ENCODE measurements at places on chromosomes 1 and 21.
A peak's percentile ranks its signal among the peaks of the same experiment; 100 is the strongest.

DNA sequence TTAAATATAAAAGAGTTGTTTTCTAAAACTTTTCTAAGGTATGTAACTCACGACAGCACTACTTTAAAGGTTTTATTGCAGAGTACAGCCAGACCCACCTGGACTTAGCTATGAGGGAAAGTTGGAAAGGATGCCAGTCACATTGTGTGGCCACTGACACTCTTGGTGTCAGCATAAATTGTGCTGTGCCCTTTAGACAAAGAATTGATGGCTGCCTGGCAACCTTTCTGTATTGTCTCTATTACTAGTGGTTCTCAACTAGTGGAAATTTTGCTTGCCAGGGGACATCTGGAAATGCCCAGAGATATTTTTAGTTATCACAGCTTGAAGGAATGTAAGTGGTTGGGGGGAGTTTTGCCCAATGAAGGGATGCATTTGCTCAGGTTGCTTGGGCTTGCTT lies 117.5 kb upstream of the APP start:
- DNase-seq, result no peak

- DNase-seq, result no peak
These were observed 18.3 kb downstream of the SYNC start for GRCh38 chr1:32684167-32684811.

DNA sequence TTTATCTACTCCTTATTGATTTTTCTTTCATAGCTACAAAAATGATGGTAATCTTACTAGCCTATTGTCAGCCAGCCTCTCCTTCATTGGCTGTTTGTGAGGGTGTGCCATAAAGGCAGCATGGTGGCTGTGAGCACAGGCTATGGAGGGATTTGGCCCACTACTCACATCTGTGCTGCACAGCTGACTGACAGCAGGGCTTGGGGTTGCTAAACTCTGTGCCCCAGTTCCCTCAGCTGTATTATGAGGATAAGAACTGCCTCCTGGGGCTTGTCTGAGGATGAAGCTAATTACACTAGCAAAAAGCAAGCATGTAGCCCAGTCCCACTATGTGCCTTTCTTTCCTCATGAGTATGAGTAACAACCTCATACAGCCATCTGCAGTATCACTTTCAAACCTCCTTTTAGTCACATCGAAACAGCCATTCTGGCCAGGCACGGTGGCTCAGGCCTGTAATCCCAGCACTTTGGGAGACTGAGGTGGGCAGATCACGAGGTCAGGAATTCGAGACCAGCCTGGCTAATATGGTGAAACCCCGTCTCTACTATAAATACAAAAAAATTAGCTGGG lies 66.2 kb downstream of the COQ8A start:
- no peak for DNase-seq

DNA sequence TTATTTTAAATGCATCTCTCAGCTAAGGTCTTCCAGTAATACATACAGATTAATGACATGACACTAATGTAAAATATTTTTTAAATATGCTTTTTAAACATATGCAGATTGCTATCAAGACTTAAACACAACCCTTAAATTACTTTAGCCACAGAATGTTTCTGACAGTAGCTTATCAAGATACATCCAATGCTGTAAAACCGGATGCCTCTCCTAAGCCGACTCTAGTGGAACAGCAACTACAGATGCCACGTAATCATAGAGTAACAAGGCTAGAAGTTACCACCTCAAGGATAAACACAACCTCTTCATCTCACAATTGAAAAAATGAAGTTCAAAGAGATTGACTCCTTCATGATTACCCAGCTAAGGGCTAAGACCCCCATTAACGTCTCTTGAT lies 68.4 kb downstream of the ZZZ3 start:
- no peak for DNase-seq

GRCh38 chr1:91065337-91065736 lies 43.5 kb upstream of the ZNF644 start:
- no peak for DNase-seq

- DNase-seq, result no peak
These were observed 10.0 kb downstream of the ADAMTS1 start for GRCh38 chr21:26835027-26835713.

DNA sequence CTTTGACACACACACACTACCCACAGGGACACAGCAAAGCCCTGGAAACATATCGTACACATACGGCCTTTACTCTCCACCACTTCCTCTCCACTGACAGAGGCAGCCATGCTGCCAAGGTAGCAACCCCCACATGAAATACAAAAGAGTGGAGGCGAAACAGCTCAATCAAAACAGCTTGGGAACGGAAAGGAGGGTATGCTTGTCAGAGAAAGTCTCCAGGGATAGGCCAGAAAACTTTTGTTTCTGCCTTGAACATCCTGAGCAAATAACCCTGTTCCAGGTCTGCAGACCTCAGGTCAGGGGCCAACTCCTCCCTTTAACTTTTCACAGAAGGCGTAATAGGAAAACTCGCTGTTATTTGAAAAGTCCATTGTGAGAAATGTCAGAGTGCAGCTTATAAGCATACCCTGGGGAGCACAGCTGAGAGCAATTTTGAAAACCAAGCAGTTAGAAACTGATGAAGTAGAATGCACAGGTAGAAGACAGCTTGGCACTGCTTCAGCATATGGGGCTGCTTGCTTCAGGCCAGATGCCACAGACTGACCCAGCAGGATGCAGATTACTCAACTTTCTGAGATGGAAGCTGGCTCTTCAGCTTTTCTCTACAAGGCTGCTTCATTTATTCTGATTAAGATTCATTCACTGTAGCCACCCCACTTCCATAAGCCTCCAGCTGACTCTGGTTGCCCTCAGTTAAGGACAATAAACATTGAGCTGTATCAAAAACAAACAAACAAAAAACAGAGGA lies 18.0 kb downstream of the KIAA0319L start:
- DNase-seq, result peak; percentile 45

DNA sequence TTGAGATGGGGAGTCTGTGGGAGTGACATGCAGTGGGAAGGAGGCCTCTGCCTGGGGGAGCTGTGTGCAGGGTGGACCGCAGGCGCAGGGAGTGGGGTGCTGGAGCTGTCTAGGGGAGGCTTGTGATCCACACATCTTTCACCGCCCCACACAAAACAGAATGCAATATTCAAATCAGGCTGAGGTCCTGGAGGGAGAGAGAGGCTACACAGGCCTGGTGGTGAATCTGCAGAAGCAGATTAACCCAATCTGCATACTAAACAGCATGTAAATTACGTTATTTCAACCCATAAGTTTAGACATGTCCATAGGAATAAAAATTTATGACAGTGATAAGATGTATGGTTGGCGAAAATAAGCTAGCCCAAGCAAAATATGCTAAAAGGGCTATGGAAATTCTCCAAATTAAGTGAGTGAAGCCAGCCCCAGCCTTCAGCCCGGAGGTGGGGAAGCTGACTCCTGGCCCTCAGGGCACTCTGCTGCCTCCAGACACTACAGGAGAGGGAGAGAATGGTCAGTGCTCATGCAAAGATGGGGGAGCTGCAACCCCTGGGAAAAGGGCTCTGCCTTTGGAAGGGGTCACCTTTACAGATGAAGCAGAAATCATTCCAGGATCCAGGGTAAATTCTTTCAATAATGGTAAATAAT lies 156.2 kb upstream of the CTTNBP2NL start:
- DNase-seq, result no peak

DNA sequence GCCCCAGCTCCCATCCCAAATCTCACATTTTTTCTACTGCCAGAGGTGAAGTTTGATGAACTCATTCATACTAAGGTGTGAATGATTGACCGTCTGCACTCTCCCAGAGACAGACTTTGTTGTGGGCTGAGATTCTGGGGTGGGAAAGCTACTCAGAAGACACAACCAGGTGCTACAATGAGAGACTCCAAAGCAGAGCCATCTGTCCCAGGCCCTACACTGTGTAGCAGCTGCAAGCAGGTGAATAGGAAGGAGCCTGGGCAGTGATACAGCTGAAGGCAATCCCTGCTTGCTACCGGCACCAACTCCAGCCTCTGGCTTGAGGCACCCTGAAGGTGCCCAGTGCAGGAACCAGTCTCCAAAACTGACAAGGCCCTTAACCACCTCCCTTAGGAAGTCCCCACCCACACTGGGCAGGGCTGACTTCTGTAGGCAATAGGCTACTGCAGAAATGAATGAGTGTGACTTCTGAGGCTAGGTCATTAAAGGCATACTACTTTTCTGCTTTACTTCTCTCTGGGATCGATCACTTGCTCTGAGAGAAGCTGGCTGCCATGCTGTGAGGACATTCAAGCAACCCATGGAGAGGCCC lies 79.7 kb upstream of the RUNX3 start:
- peak; percentile 73 for DNase-seq

DNA sequence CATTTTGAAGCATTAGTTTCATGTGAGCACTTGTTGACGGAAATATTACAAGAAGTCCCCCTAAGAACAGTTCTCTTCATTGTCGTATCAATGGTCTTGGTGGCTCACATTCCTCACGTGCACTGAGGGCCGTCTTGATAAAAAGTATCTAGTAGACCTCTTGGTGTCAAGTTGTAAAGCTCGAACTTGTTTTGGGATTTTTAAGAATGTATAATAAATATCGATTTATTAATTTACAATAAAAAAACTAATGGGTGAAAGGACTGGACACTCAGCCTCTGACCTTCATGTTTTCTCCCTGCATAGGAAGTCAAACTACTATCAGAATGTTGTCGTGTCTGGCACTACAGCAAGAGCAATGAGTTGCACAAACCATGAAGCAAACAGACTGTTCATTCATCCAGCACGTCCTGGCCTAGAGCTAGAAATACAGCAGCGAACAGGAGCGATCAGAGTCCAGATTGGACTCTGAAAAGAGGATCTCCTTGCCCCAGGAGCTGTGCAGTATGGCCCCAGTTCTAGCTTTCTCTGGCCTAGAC lies 319.2 kb downstream of the SMYD3 start:
- no peak for DNase-seq

All from activated T-cell treated with anti-CD3 and anti-CD28 coated beads, Interleukin-2, amount 50 U/mL, for 48 hours (primary cell).